ENCODE measurements at places on chromosomes 3 and 15.

- no peak for DNase-seq
These were observed 37.2 kb downstream of the IL20RB start for GRCh38 chr3:136994772-136995516.

GRCh38 chr3:173743516-173743915, 346.0 kb downstream of the NLGN1 start:
- DNase-seq, result no peak

DNA sequence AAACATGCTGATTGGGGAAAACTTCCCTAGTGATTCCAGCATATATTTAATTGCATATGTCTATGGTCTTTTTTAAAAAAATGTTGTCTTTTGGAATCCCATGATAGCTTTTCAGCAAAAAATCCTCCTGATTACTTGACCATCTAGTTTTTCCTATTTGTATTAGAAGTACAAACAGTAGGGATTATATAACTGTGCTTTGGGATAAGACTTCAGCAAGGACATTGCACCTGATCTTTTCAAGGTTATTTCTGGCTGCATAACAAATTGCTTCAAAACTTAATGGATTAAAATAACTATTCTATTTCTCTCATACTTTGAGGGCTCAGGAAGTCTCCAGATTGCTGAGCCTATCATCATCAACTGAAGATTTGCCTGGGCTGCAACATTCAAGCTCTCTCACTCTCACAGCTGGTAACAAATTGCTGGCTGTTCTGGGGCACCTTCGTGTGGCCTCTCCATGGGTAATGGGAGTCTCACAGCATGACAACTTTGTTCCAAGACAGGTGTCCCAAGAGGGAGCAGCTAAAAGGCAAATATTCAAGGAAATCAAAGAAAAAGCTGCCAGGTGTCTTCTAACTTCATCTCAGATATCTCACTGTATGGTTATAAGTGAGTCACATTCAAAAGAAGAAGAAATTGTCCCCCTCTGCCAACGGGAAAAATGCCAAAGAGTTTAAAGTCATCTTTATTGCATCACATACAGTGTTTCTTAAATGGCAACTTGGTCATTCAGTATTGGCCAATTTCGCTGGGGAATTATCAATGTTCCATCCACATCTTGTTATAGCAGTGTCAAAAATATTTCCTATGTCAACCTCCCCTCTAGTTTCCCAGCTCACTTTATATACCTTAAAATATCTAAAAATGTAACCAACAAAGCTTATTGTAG, 644.5 kb upstream of the GRM7 start:
- DNase-seq, result no peak

DNA sequence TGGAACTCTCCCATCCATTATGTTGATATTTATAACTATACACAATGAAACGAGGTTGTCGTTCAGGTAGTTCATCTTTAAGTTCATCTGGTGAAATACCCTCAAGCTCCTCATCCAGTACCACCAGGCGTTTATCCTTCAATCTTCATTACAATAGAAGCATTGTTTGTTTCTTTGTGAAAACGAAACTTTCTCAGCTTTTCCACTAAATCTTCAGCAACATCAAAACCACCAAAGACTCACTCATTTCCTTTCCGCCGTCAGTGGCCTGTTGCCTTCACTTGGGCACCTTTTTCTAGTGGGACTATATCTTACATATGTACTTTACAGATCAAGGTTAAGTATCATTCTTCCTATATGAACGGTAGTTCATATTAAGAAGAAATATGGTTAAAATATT, 44.1 kb upstream of the TFG start:
- no peak for DNase-seq

DNA sequence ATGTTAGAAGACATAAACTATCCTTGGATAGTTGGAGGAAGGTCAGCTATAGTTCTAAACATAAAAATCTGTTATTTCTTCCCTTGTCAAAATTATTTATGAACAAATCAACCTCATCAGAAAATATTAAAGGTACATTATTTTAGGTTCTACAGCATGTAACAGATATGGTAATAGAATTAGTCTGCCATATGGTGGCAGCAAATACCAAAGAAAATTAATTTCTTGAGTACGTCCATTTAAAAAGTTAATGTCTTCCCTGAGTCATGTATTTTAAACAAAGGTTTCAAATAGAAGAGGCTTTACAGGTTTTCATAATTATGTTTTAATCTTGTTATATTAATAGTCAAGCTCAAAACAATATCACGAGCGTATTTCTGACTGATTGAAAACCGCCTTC, 17.9 kb upstream of the ANKRD28 start:
- no peak for DNase-seq

- DNase-seq, result no peak
These were observed 648 bp downstream of the ACAN start for GRCh38 chr15:88803920-88804247.

GRCh38 chr3:64343689-64344430, 118.6 kb upstream of the PRICKLE2 start:
- no peak for DNase-seq

DNA sequence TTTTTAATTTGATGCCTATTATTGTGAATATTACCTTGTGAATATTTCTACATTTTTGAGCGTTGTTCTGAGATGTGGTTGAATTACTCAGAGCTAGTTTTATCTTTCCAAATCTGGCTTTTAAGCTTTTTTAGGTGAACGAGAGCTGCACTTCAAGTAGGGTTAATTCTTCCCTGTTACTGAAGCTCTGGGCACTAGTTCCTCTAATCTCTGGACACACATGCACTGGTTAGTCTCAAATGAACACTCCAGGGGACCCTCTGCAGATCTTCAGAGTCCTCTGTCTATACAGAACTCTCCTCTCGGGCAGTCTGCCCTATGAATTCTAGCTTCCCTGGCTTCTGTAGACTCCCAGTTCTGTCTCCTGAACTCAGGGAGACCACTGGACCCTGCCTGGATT, 237.5 kb upstream of the TBC1D5 start:
- no peak for DNase-seq

DNA sequence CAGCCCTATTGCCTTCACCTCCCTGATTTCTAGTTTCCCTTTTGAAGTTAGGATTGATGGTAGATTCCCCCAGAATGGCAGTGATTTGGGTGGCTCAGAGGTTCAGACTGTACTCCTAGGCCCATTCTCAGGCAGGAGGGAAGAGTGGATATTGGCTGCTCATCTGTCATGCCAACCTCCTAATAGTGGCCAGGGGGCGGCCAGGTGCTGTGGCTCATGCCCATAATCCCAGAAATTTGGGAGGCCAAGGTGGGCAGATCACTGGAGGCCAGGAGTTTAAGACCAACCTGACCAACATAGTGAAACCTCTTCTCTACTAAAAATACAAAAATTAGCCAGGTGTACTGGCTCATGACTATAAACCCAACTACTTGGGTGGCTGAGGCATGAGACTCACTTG, 11.3 kb downstream of the RRP9 start:
- no peak for DNase-seq

DNA sequence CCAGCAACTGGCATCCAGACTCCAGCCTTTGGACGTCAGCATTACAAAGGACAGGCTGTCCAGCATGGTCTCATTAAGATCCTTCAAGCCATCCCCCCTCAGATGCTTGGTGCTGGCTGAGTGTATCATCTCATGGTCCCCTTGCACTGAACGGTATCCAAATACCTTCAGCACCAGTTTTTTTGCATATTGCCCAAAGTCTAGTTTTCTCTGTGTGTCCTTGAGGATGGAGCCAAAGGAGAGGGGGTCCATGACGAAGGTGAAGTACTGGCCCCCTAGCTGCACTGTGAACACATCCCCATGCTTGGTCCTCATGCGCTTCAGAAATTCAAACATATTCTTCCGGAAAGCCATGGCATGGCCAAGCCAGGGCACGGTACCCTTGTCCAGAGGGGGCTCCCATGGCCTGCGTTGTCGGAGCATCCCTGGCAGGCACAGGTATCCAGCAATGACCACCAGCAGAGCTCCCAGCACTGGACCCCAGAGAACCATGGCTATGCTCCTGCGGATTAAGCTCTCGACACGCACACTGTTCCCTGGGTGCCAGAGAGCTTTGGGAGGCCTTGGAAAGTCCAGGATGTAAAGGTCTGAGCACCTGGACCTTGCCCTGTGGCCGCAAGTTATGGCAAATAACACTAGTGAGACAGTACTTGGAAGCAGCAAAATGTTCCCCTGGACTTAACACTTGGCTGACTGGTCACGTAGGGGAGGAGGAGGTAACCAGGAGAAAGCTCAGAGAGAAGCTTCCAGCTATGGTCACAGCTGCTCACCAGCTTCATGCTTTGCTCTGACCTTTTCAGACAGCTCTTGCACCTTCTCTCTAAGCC, at the start of gene CYP8B1:
CYP8B1 (minus strand) TSS at position 555 of the 827 bp plus-strand sequence; CDS start at position 492, 63 bp downstream.
- DNase-seq, result no peak

- no peak for DNase-seq
These were observed 28.7 kb upstream of the SAMMSON start for GRCh38 chr3:69970827-69971226.

DNA sequence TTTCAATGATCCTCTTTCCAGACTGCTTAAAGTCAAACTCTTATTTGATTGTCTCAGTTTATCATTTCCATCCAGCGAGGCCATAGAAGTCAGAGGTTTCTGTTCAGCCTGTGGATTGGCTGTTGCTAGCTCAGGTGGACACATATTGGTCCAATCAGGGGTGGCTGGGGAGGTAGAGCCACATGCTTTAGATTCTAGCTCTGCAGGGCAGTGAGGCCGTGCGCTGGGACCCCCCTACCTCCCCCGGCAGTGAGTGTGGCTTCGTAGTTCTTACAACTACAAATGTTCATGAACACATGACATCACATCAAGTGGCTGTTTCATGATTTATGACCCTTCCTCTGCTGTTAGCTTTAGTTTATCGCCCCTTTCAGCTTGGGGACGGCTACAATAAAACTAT, 18.0 kb downstream of the APOD start:
- DNase-seq, result no peak

- DNase-seq, result no peak
These were observed 226.6 kb upstream of the TLE3 start for GRCh38 chr15:70324001-70324974.

GRCh38 chr3:113594066-113594465, 61.7 kb downstream of the SIDT1 start:
- no peak for DNase-seq

GRCh38 chr15:94443186-94443585, 211.8 kb downstream of the MCTP2 start:
- no peak for DNase-seq

DNA sequence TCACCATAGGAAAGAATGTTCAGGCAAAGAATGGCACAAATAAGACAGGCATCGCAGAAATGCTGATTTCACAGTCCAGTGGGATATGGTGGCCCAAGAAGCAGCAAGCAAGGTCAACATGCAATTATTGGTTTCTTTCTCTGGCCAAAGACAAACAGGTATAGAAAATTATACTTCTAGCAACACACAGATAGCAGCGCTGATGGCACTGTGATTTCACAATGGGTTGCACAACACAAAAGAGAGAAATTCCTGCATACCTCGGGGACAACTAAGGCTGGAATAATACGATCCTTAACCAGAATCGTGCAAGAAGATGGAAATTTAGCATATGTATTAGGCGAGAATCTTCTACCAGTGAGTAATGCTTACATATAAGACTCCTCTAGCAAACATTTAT, 76.3 kb upstream of the NR2F2 start:
- no peak for DNase-seq

GRCh38 chr3:46095307-46095706, 68.0 kb upstream of the XCR1 start:
- no peak for DNase-seq

DNA sequence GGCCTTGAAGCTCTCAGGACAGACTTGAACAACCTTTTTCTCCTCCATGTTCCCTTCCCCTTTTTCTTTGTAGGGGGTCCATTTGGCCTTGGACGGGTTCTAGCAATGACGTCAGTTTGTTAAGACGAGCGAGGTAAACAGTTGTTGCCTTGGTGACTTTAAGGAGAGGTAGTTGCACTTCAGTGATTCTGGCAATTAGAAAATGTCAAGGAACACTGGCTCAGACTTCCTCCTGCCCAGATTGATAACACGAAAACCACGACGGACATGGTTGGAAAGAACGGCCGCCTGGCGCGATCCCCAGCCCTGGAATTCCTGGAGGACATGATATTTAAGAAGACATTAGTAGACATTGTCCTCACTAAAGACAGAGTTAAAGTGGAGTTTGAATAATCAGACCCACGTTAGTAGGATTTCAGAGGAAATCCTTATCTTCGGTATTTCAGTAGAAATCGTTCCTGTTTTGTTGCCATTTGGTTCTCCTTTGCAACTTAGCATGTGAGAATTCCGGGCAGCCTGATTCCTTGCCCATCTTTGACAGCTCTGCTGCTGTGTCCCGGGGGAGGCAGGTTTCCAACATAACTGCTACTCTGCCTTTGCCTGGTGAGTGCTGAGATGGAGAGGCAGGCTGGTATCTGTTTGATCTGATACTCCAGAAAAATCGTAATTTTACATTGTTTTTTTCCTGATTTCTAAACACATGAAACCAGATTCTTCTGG, 87.3 kb downstream of the ST6GAL1 start:
- DNase-seq, result no peak

- DNase-seq, result no peak
These were observed 13.4 kb upstream of the TBC1D5 start for GRCh38 chr3:17755836-17756235.

DNA sequence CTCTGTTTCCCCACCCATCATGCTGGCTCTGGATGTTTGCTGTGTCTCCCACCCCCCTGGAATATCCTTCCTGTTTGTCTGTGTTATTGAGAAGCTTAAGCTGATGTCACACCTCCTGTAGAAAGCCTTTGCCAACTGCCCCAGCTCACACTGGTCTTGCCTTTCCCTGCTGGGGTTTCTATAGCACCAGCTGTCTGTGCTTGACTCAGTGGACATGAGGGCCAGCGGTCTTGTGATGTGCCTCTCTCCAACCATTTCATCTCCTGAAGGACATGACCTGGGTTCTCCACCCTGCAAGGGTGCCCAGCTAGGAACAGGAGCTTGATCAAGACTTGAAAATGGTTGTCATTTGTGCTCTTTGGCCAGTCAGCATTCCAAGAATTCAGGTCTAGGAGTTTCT, 14.7 kb downstream of the TMEM40 start:
- no peak for DNase-seq

- DNase-seq, result no peak
These were observed 41.0 kb downstream of the ZNF609 start for GRCh38 chr15:64501396-64501715.

DNA sequence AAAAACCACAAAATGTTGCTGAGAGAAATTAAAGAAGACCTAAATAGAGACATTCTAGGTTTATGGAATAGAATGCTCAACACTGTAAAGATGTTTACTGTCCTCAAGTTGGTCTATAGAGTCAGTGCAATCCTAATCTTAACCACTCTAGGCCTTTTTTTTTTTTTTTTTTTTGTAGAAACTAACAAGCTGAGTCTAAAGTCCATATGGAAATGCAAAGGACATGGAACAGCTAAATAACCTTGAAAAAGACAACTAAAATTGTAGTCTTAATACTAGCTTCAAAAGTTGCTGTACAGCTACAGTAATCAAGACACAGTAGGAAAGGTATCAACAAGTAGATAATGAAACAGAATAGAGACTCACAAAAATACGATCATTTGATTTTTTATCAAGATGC, 32.9 kb downstream of the CDV3 start:
- DNase-seq, result no peak

- no peak for DNase-seq
These were observed 52.8 kb downstream of the CCR4 start for GRCh38 chr3:33004205-33004604.
